Stimulated activated CD8-positive, alpha-beta memory T cell treated with anti-CD3 and anti-CD28 coated beads, Interleukin-4, amount 100 ng/mL, for 1 hour (primary cell): ENCODE measurements at places on chromosomes 12 and 14.

- no peak for DNase-seq
These were observed at the start of gene PTPRQ for GRCh38 chr12:80443974-80444666. Gene PTPRQ (plus strand): TSS chr12:80444235. CDS start chr12:80444346, 111 bp downstream.

GRCh38 chr12:12470751-12471306 is 91.8 kb downstream of the DUSP16 start:
- no peak for DNase-seq

- no peak for DNase-seq
These were observed 1224.1 kb upstream of the SEL1L start for GRCh38 chr14:82757776-82758175.

- no peak for DNase-seq
These were observed 44.0 kb downstream of the RAD52 start for GRCh38 chr12:905261-906031.

GRCh38 chr12:113152835-113153814 is 3.6 kb downstream of the CFAP73 start:
- no peak for DNase-seq

DNA sequence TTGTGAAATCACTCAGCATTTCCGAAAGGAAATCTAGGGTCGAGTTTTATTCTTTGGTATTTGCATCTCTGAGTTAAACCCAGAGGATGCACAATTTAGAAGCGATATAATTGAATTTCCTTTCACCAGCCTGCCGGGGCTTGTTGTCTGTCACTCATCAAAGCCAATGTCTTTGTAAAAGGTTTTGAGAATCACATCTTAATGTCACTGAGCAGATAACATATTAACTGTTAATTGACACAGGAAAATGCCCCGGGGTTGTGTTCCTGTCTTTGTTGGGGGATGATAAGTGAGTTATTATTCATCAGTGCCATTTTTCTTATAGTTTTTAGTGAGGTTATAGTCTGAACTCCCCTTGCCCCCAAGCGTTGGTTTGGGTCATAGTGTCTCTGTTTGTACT is 73.4 kb downstream of the DUSP6 start:
- no peak for DNase-seq

DNA sequence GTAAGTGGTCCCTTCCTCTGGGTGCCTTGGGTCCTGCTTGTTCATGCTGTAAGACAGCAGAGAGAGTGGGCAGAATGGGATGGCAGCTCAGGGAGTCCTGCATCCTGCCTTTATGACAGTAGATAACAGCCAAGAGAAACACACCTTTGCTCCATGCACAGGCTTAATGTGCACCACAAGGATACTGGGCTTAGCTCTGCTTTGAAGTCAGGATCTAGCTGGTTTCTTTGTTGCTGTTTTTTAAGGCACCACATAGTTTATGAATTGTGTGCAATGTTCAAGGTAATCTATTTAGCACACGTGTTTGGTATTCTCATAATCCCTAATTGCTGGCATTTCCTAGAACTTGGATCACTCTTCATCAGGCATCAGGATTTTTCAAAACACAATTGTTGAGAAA is 239.5 kb upstream of the DCN start:
- DNase-seq: no peak

DNA sequence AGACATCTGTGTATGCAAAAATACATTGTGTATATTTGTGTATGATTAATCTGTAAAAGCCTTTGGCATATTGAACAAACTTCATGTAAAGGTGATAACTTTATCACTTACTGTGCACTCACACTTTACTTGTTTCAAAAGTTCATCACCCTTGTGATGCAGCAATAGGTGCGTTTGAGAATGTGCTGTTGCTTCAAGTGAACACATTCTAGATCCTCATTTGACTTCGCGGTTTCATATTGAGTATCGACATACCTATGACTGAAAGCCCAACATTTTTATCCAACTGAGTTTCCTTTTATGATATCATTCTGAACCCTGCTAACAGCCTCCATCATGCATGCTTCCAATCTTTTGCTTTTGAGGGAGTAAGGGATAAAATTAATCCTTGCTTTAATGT is 1086.9 kb downstream of the TMEM121 start:
- no peak for DNase-seq

DNA sequence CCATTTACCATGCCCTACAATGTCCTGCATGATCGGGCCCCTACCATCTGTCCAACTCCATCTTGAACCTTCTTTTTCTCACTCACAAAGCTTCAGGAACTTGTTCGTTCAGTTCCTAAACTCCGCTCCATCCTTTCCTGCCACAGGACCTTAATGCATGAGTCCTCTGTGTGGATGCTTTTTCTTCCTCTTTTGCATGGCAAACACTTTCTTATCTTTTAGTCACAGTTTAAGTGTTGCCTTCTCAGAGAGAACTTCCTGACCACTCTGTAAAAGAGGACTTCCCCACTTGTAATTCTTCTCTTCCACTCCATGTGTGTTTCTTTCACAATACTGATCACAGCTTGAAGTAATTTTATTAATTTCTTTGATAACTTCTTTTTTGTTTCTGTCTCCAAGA is 54.4 kb upstream of the ETV6 start:
- no peak for DNase-seq

DNA sequence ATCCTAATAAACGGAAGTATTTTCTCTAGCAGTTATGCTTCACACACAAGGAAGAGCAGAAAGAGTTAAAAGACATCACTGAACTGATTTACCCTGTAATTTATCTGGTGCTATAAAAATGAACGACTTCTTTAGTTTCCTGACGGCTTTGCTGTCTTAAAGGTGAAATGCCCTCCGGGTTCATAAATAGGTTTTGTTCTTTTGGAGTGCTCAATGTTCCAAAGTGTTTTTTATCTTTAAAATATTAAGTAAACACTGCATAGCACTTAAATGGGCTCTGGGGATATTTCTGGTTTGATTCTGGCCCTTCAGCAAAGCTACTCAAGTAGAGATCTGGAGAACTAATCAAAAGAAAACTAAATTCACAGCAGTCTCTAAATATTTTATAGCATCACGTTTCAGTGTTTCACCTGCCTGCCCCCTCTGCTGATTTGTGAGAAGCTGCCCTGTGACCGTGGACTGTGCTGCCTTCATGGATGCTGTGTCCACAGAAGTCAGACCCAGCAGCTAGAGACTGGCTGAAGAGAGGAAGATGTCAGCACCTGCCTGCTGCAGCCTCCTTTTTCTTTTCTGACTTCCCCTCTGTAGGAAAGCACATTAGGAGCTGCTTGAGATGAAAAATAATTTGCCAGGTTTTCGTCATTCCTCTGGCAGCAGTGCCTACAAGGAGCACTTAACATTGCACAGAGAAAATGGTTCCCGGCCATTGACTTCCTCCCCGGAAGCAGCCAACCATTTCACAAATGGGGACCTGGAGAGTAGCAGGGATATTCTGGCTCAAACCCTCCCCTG is 205.1 kb upstream of the FSCB start:
- no peak for DNase-seq

GRCh38 chr12:108664338-108665258 is 30.9 kb upstream of the SELPLG start:
- DNase-seq: peak; percentile 69

DNA sequence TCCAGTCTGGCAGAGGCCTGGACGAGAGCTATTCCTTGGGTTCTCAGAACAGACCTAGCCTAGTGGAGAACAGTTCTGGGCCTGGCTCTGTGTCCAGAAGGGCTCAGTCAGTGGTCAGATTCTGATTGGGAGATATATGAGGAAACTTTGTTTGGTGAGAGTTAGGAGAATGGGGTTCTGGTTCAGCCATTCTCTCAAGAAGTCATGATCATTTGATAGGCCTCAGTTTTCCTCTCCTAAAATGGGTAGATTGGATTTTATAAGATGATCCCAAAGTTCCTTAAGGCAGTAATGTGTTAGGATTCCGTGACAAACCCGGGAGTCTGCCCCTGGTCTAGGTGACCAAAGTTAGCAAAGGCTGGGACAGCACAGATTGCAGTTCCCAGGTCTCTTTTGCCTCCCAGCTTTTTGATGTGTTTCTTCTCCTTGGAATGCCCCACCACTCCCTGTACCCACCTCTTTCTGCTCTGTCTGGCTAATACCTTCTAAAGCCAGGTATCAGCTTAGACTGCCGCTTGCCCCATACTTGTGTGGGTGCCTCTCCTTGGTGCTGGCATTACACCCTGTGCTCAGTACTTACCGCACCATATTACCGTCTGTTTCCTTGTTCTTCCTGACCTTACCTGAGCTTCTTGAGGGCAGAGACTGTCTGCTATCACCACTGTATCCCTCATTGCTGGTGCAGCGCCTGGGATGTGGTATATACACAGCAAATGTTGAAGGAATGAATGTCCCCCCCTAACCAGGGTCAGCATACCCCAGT is 25.5 kb downstream of the SUSD6 start:
- DNase-seq: no peak

DNA sequence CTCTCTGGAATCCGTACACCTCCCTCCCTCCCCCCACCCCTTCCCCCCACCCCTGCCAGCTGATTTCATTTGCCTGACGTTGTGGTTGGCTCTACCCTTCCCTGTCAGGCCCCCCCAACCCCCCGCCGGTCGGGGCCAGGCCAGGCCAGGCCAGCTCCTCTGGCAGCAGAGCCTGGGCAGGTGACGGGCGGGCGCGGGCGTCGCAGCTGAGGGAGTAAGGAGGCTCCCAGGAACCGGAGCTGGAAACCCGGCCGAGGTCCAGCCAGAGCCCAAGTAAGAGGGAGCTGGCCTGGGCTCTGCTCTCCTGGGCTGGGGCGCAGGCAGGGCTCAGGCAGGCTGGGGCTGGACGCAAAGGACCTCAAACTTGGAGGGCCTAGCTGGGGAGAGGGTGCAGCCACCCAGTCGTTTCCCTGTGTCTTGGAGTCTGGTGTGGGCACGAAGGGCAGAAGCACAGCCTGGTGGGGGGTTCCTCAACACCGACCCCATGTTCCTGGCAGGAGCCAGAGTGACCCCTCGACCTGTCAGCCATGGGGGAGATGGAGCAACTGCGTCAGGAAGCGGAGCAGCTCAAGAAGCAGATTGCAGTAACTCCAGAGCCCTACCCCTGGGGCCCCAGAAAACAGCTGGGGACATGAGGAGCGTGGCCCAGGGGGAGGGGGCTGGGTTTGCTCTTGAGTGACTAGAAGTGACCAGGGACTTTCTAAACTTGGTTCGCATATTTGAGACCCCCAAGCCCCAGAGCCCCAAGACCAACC is at the start of gene GNB3:
TSS of gene GNB3 (plus strand) at position 165 of the 755 bp plus-strand sequence. CDS start at position 528, 363 bp downstream.
- DNase-seq: no peak

DNA sequence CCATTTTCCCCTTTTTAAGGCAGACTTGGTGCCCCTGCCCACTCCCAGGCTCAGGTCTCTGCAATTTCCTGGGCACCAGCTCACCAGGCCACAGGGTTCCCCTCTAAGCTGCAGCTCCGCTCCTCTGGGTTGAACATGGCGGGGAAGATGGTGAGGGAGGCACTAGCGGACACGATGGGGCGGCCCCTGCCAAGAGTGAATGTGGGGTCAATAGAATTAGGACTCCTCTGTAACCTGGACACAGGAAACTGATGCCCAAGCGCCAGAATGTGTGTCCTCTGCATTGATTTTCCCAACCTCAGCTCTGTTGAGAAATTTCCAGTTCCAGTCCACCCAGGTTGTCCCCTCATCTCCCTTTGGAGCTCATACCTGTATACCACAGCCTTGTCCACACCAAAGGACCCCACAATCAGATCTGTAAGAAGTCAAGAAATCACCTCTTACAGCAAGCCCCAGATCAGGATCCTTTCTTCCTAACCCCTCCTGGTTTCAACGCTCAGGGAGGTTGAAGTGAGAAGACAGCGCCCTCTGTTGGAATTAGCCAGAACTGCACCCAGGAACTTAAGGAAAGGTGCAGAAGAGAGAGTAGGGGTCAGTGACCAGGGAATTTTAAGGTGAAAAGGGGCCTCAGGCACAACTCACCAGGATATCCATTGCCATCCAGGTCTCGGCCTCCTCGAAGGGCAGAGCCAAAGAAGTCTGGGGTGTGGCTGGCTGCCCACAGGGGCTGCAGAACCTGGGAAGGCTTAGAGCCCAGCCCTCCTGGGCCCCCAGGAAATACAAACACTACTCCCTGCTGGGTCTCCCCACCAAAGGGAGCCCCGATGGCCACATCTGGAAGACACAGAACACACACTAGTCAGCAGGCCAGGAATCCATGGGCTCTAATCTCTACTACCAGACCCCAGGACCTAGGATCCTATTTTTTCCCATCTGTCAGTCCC is 14.7 kb downstream of the ITGA5 start:
- DNase-seq: peak; percentile 40

DNA sequence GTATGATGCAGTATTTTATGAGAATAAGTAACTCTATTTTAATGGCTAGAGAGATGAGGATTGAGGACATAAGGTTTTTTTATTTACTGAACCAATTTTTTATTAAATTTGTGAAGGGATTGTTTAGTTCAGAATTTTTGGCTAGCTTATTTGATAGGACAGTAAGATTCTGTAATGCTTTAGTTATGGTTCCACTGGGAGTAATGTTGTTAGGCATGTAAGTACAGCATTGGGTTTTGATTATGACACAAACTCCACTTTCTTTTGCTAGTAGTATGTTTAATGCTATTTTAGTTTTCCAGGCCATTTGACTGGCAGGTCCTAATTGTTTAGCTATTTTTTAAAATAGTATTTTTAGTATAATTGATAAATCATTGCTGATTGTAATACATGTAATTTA is 33.8 kb upstream of the LRRC10 start:
- DNase-seq: no peak

DNA sequence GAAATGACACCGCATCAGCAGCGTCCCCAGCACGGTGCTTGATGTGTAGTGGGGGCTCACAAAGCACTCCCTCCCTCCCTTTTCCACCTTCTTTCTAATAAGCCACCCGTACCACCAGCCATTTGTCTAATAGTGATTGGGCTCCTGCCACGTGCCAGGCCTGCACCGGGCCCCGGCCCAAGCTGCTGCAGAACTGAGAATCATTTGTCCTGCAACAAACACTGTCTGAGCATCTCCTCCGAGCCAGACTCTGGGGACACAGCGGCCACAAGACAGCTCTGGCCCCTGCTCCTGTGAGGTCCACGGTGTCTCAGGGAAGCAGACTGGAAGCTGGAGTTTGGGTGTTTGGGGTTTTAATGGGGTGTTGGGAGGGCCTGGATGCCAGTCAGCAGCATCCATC is 43.9 kb downstream of the MVK start:
- no peak for DNase-seq

GRCh38 chr12:68469113-68469512 is 137.0 kb upstream of the MDM1 start:
- no peak for DNase-seq

DNA sequence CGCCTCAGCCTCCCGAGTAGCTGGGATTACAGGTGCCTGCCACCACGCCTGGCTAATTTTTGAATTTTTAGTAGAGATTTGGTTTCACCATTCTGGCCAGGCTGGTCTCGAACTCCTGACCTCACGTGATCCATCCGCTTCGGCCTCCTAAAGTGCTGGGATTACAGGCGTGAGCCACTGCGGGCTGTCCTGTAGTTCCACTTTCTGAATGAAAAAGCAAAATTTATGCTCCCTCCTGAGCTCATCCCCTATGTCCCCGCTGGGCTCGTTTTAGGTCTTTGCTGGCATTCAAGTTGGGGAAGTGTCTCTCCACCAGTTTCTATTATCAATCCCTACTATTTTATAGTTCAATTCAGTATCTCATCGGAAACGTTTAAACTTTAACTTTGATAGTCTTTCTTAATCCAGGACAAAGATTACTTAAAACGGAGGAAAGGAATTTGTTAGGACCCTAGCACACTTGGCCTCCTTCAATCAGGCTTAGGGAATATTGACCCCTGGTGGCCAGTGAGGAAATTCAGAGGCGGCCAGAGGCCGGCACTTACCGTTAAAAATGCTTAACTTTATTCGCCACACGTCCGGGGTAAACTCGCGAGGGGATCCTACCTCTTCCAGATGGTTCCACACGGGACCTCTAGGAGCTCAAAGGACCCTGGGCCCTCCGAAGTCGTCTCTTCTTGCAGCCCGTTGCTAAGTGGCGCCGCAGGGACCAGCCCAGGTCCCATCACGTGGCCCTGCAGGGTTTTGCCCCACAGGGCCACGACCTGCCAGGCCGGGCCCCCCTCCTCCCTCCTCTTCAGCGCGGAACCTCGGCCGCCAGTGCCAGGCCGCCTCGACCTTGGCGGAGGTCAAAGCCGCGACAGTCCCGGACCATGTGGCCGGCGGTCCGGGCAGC is 11.4 kb upstream of the DNAL1 start:
- DNase-seq: peak; percentile 13
